Omental fat pad (tissue), 4 donors: ENCODE measurements at places on chromosomes 4 and X.

DNA sequence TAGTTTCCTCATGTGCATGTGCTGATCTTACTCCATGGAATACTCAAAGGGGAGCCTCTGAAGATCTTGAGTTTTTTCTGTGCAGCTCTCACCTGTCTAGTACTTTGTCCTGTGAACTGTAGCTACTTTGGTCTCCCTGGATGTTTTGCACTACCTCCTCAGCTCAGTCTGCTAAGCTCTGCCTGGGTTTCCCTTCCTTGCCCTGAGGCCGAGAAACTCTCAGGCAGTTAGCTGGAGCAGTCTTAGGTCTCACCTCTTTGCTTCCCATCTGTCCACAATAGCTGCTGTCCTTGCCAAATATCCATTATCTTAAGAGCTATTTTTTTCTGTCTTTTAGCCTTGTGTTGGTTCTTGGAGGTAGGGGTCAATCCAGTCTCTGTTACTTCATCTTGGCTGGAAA, 11.6 kb downstream of the THAP6 start:
- DNase-seq, result no peak

DNA sequence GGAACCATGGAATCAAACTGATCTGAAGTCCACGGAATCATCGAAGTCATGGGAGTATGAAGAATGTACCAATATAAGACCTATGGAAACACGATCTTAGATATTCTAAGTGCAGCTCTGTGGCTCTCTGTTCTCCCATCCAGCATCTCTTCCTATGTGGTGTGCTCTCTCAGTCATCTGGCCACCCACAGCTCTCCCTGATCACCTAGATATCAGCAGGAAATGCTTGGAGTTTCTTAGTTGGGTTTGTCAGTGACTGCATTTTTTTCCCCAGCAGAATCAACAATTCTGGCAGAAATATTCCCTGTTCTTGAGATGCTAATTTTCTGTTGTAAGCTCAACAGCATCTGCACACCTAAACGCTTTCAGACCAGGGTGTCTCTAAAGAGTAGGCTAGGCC, 94.1 kb downstream of the GC start:
- DNase-seq, result no peak

- DNase-seq, result no peak
These were observed 19.6 kb upstream of the FAM156A start for GRCh38 chrX:52977953-52978352.

- DNase-seq, result peak; percentile 28
These were observed at the start of gene CHIC1 for GRCh38 chrX:73562984-73563737. Gene CHIC1, plus strand, starts transcription at chrX:73563197. Its CDS starts 88 bp downstream, at chrX:73563285.

- DNase-seq, result no peak
These were observed 39.6 kb downstream of the PDLIM5 start for GRCh38 chr4:94491322-94491721.

DNA sequence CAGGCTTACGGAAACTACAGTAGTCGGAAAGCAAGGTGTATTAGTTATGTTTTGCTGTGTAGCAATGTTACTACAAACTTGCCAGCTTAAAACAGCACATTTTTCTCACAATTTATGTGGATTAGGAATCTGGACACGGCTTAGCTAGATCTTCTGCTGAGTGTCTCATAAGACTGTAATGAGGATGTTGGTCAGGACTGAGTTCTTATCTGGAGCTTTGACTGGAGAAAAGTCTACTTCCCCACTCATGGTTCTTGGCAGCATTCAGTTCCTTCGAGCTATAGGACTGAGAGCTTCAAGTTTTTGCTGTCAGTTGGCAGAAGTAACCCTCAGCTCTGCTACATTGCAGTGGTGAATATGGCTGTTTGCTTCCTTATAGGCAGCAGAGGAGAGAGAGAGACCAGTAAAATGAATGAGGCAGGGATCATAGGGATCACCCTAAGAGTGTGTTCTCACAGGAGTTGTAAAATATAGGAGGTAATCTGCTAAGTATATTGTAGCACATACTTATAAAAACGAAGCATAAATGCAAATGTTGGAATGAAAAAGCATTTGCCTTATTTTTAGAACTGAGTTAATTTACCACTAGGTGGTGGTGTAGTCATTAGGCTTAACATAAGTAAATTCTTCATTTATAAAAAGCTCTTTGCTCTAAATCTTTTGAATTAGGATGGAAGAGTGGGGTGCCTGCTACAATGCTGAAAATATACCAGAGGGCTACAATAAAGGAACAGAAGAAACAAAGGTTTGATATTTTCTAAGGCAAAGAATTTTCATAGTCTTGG, 38.6 kb downstream of the ALG13 start:
- no peak for DNase-seq

DNA sequence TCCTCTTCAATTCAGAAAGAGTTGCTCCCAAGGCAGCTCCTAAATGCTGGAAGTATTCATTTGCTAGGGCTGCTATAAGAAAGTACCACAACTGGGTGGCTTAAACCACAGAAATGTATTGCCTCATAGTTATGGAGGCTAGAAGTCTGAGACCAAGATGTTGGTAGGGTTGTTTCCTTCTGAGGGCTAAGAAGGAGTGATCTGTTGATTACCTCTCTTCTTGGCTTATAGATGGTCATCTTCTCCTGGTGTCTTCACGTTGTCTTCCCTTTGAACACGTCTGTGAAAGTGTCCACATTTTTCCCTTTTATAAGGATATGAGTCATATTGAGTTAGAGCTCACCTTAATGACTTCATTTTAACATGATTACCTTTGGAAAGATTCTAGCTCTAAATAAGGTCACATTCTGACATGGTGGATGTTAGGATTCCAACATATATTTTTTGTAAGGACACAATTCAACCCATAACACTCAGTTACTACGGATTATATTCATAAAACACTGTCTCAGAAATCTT, 266.3 kb downstream of the SPATA18 start:
- DNase-seq, result no peak

- DNase-seq, result no peak
These were observed 25.7 kb downstream of the ARL9 start for GRCh38 chr4:56531149-56531770.

DNA sequence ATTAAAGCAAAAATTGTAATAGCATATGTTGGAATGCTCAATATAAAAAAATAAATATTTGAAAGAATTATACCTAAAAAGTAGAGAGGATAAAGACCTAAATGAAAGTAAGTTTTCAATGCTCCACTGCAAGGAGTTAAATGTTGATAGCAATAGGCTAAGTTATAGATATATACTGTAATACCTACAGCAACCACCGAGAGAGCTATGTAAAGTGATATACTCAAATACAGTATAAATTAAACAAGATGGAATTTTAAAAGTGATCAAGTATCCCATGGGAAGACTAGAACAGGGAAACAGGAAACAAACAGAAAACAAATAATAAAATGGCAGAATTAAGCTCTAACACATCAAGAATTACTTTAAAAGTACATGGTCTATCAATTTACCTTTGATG, 73.9 kb downstream of the CASP3 start:
- DNase-seq, result no peak

- DNase-seq, result no peak
These were observed 56.7 kb downstream of the STOX2 start for GRCh38 chr4:183961795-183962194.

DNA sequence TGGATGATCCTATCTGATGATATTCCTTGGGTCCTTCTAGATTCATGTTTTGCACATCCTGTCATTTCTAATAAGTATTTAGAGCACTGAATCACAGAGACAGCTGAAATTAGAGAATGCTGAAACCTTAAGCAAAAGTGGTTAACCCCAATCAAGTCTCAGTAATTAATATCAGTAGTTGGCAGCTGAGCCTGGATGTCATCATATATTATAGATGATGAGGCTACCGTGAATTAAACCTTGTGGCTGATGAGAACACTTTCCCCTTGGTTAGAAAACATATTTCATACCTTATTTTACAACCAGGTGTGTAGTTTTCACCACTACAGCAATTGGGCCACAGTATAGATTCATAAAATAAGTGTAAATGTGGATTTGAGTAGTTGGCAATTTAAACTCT, 499.0 kb downstream of the PDGFC start:
- no peak for DNase-seq

DNA sequence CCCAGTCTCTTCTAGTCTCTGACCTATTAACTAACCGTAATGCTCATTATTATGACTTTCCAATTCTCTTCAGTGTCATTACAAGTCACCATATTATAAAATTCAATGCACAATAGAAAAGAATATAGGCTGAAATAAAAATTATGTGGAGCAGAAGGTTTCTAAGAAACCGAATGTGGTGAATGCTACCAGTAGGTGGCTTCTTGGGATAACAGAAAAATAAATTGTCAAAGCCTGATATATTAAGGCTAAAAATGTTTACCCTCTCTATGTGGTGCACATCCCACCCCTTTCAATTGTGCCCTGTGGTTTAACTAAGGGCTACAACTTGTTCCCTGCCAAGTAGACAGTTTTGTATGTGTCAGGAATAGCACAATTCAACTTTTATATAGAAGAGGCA, 624.6 kb upstream of the TECRL start:
- DNase-seq, result no peak

DNA sequence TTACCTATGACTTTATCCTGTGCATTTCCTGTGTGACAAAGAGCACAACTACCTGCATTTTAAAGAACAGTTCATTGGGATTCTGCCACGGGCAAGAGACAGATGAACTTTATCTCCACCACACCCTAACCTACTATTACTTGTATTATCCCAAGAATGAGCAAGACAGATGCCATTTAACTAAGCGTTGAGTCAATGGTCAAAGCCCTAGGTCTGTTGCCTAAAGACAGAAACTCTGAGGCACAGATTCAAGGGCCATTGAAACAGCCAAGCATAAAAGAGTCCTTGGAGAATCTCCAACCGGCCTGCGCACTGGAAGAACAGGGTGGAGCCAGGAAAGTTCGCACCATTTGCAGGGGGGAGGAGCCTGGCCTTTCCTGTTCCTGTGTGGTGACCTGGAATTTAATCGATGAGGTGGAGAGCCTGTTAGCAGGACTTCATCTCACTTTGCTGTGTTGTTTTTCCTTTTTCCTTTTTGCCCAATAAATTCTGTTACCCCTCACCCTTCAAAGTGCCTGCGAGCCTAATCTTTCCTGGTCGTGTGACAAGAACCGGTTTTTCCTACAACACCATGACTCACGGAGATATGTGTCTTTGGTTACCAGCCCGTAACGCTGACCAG, 146.4 kb upstream of the DIAPH2 start:
- DNase-seq, result no peak
